ENCODE measurements at places on chromosomes 5 and 9.

- no peak for DNase-seq
Measured at GRCh38 chr9:127926906-127927200, 3.7 kb downstream of the PIP5KL1 start.

GRCh38 chr5:3033033-3033755 is 281.7 kb upstream of the IRX2 start:
- DNase-seq = no peak

DNA sequence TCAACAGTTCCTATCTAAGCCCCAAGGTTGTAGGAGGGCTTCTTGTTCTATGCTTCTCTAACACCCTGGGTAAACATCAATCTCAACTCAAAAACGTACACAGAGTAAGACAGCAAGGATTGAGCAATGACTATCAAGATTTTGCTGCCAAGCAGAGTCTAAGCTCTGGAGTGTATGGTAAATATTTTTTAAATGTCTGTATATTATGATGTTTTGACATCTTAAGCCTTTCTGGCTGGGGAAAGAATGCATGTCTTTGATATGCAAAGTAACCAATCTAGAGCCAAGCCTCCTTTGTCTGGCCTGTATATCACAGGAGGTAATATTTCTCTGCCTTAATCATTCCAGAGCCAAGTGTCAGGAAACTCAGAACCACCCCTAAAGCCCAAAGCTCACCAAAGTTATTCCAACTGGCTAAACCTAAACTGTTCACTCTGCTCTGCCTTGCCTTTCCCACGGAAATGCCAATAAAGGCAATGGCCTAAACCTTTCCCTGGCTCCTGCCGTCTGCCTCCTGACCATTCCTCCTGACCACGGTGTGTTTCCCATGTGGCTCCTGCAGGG is 45.2 kb downstream of the YIPF5 start:
- DNase-seq = no peak

DNA sequence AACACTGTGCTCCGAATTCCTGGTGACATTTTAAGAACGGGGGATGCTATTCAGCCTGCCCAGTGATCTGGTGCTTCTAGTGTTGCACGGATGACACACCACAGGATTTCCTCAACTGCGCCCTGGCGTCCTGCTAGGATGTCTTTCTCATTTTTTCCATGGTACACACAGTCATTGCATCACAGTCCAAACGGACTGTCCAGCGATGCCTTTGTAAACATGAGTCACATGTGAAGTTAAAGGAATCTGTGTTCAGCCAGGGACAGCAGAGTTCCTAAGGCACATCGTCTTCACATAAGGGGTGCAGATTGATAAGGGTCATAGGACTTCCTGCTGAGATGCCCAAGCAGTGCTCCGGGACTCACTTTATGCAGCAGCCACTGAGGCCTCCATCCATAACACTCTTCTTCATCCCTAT is 9.3 kb upstream of the PTPN3 start:
- DNase-seq = no peak

DNA sequence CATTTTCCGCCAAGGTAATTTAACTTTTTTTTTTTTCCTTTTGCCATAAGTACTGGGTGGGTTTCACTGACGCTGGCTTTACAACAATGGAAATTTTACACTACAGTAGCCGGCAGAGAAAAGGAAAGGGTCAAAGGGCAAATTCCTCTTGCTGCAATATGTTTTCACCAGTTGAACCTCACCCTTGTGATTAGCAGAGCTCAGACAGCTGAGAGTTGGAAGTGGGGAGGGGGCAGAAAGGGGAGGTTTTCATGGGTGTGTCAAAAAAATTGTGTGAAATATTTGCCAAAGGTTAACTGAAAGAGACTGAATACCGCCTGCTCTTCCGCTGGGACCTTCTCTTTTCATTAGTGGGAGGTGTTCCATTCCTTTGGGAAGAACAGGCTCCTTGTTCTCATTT is 296.9 kb downstream of the ADAMTS6 start:
- no peak for DNase-seq

- DNase-seq = no peak
Measured at GRCh38 chr5:6634306-6634705, 1.1 kb downstream of the SRD5A1 start.

DNA sequence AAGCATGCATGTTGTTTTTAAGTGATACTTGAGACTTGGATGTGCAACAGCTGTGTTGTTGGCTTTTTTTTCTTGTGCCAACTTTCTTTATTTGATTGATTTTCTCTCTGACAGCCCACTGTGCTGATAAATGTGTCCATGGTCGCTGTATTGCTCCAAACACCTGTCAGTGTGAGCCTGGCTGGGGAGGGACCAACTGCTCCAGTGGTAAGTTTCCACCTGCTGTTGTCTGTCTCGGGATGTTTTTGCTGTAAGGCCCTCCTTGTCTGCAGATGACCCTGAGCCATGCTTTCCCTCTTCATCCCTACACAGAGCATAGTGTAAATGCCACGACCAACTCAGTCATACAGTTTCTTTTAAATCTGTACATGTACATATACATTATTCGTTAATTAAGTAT is 79.2 kb downstream of the MEGF10 start:
- no peak for DNase-seq

GRCh38 chr5:33688526-33688925 is 203.3 kb downstream of the ADAMTS12 start:
- no peak for DNase-seq

DNA sequence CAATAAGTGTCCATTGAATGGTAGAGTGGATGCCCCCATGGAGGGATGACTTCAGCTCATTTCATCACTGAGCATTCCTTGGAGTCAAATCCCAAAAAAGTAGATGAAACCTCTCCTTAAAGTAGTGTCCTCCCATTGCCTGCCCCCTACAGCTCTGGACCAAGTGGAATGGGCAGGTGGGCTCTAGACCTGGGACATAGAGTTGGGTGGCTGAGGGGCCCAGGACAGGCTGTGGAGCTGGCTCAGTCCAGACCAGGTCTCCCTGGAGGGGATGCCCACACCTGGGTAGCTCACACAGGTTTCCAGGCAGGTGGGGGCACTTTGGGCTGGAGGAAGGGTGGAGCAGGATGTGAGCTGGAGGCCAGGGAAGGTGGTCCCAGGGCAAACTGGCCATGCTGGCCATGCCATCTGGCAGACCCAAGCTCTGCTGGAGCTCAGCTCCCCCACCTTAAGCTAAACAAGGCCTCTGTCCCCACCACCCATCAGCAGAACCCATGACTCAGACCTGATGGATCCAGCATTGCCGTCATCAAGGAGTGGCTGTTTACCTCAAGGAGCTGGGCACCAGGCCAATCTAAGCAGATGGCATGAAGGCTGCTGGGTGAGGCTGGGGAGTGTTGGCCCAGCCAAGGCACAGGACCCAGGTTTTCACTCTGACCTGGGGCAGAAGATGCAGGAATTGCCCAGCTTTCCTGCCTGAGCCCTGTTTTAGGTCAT is 6.2 kb upstream of the SPINK4 start:
- no peak for DNase-seq

GRCh38 chr5:68467794-68468193 is 252.2 kb downstream of the PIK3R1 start:
- no peak for DNase-seq

- DNase-seq = no peak
Measured at GRCh38 chr5:85077581-85077980, 692.9 kb upstream of the EDIL3 start.

DNA sequence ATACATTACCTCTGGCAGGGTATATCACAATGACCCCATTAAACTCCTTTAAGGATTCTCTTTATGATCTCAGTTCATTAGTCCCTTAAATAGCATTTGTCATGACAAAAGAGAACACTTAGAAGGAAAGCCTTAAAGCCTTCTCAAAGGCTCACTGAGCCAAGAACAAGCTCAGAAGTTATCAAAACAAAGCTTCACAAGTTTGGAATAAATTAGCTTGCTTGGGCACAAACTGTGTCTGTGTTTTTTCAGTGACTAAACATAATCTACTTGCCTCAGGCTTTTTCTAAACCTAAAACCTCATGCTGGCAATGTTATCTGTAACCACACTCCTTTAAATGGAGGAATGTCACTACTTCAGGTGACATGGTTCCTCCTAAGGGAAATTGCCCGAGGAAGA is 1114.9 kb upstream of the C9orf72 start:
- no peak for DNase-seq

- DNase-seq = no peak
Measured at GRCh38 chr5:159155960-159156359, 53.4 kb downstream of the RNF145 start.

DNA sequence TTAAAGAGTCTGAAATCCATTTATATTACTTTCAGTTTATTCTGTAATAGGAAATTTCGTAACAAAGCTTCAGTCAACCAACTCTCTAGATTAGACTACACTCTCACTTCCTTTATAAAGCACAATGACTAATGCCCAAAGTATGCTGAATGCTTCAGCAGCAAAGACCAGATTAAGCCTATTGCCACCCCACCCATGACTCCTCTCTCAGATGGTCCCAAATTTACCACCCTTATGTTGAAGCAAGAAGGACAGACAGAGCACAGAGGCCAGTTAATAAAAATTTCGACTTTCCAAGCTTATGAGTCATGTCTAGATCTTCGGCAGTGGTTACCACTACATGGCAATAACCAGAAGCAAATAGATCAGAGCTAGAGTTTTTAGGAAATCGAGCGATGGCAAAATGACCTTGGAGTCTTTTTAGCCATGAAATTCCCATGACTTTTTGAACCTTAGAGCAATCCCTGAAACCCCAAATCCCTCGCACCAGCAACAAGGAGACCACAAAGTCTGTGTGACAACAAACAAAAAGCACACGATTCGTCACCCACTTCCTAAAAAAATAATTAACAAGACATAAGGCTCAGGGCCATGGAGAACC is 287.8 kb upstream of the RASA1 start:
- DNase-seq = no peak

DNA sequence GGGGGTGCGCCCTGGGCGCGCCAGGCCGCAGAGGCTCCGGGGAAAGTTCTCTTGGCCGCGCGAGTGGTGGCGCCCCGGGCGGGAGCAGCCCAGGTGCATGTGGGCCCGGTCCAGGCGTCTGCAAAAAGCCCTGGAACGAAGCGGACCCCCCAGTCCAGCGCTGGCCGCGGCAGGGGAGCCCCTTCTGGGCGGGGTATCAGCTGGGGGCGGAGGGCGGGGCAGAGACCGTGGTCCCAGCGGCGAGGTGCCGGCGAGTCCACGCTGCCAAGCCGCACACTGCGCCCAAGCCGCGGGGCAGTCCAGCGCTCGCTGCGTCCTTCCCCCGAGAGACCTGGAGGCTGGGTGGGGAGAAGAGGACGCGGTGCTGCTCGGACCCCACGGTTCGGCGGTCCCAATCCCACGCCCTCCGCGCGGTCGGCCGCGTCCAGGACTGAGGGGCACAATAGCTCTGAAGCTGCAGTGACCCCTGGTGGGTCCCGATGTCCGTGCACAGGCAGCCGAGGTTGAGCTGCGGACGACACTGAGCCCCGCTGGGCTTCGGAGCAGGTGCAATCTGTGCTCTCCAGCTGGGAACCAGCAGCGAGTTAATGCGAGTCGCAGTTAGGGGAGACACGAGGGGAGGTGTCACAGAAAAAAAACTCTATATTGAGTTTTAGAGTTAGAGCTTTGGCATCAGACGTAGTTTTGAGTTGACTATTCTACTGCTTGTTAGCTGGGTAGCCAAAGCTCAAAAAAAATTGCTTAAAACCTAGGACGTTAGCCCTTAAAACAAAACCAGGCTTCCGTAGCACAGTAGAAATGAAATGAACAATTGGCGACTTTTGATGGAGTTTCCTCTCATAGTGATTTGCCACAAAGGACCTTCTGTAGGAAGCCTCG is 1.1 kb upstream of the EPB41L4A start:
- peak; percentile 73 for DNase-seq

DNA sequence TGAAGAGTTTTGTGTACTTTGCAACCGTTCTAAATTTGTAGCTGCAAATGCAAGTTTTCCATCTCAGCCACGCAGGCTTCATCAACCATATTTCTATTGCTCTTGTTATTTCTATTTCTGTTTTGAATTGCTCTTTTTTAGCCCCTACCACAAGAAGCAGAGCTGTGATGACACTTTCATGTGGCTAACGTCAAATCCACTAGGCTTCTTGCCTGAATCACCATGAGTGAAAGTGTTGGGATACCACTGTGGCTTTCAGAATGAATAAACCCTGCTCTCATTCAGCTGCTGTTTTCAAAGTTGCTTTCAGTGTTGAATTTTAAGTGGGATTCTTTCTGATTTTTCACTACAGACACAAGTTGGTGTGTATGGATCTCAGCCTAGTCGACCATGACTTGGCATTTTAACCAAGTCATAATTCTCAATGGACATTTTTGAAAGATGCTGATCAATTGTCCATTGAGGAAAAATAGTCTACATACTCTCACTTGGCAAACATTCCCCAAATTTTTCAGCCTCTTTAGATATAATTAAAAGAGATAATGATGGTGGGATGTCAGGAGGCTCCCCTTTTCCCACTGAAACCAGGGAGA is 41.0 kb upstream of the MTAP start:
- no peak for DNase-seq

DNA sequence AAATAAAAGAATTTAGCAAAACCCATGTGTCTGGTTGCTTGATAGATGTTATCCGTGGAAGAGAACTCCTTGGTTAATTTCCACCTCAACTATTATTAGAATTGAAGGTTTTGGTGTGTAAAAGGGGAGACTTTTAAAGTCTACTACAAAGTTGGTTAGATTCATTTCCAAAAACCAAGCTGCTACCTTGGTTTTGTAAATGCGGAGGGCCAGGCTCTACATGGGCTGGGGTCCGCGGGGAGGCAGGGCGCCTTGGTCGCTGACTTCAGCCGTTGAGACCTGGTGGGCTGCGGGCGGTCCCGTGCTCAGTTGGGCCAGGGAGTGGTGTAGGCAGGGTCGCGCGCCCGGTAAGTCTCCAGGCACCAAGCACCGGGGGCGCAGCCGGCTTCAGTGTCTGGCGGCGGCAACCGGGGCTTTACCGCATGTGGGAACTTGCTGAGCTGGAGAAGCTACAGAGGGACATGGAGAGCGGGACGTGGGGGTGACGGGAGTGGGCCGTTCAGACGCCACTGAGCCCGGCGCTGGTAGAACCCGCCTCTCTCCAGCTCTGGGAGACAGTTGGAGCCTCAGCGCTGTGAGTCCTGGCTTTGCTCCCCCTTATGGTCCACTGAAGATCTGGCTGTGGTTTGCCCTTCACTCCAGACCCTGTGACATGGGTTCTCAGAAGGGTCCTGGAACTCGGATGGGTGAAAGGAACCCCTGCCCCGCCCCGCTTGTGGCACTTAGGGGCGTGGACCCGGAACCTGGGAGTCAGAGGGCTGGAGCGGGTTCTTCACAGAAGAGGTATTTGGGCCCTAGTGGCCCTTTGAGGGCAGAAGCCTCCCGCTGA is 11.8 kb downstream of the NR2F1 start:
- no peak for DNase-seq
